ENCODE measurements at places on chromosomes 2 and 18. TPM values are rescaled to one million over a fixed set of nuclear protein-coding genes. Genes with fewer than 3 reads are reported as not detected.

TTR gene
- total RNA-seq, result 189 TPM

ANKRD36C gene
- total RNA-seq, result 16.8 TPM

GRCh38 chr2:51247252-51247805, 215.4 kb upstream of the NRXN1 start:
- no peak overlapping the region for H3K27ac ChIP-seq
- H3K4me1 ChIP-seq, result no peaks in the 10 kb centered on the region
- no peaks in the 10 kb centered on the region for H3K36me3 ChIP-seq
- no peak for DNase-seq

GRCh38 chr2:7809640-7810039, 872.2 kb upstream of the ID2 start:
- no peak overlapping the region for H3K27ac ChIP-seq
- H3K36me3 ChIP-seq, result no peaks in the 10 kb centered on the region
- H3K4me1 ChIP-seq, result no peaks in the 10 kb centered on the region

DNA sequence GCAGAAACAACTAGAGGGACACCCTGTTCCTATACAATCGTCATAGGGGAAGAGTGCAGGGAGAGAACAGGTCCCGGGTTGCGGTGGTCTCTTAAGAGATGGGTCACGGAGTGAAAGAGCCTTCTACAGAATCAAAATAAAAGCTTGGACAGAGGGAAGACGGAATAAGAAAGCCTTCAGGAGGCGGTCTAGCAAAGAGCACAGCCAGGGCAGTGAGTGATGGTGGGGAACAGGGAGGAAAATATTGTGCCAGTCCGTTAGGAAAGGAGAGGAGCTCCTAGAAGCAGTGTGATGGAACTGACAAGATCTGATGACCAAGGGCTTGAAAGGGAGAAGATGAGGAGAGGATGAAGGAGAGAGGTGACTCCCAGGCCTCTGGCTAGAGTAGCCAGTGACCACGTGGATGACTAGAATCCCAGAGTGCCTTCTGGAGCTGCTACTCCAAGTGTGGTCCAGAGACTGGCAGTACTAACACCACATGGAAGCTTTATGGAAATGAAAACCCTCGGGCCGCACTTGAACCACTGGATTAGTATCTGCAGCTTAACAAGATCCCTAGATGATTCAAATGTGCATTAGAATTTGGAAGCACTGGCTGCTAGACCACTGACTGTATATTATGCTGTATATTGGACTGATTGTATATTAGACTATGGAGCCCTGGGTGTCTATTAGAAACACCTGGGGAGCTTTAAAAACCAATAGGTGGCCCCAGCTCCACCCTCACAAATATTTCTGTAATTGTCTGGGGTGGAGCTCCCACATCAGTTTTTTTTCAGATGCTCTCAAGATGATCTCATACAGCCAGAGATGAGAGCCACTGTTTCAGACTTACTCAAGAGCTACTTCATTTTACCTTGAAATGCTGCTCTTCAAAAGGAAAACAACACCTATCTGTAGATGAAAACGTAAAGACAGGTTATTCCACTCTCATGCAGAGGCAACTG, 1.1 kb upstream of the EVA1A start:
- no peak for DNase-seq
- H3K27ac ChIP-seq, result peak overlapping the region; percentile 98
- H3K4me3 ChIP-seq, result no peak overlapping the region
- no peaks in the 10 kb centered on the region for H3K27me3 ChIP-seq
- no peaks in the 10 kb centered on the region for H3K36me3 ChIP-seq

DNA sequence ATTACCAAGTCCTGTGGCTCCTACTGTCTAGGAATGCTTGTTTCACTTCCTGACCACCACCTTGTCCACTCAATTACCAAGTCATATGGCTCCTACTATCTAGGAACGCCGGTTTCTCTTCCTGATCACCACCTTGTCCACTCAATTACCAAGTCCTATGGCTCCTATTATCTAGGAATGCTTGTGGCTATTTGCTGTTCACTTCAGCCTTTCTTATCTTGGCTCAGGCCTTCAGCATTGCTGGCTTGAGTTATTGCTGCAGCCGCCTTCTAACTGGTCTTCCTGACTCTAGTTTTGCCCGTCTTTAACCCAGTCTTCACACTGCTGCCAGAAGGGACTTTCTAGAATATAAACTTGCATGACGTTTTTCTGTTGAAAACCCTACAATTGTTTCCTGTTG, 82.5 kb upstream of the GAREM1 start:
- H3K27me3 ChIP-seq, result no peaks in the 10 kb centered on the region
- no peak for DNase-seq
- H3K4me3 ChIP-seq, result no peak overlapping the region

ATG4B gene
- total RNA-seq, result 25.1 TPM

DNA sequence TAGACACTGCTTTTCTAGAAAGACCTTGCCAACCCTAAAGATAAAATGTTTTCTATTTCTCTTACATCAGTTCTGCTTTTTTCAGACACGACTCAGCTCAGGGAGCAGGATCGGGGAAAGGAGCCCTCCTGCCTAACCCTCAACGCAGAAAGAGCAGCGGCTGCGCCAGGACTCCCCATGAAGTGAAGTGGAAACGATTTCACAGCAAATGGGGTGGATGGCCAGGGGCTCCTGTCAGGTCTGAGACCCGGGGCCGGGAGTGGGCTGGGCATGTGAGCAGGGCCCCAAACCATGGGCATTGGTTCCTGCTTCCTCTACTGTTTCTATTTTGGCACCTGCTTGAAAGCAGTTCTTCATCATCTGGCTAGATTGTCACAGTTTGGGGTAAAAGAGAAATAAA, 89.4 kb upstream of the PXDN start:
- no peak for DNase-seq
- no peak overlapping the region for H3K4me3 ChIP-seq
- no peaks in the 10 kb centered on the region for H3K27me3 ChIP-seq
- H3K27ac ChIP-seq, result no peak overlapping the region
- H3K36me3 ChIP-seq, result no peaks in the 10 kb centered on the region
- no peaks in the 10 kb centered on the region for H3K4me1 ChIP-seq

- H3K27me3 ChIP-seq, result no peaks in the 10 kb centered on the region
- H3K36me3 ChIP-seq, result no peaks in the 10 kb centered on the region
- no peak overlapping the region for H3K4me3 ChIP-seq
- no peak overlapping the region for H3K27ac ChIP-seq
- no peaks in the 10 kb centered on the region for H3K4me1 ChIP-seq
- DNase-seq, result no peak
Measured at GRCh38 chr18:47120428-47120827, 29.9 kb downstream of the HDHD2 start.

DNA sequence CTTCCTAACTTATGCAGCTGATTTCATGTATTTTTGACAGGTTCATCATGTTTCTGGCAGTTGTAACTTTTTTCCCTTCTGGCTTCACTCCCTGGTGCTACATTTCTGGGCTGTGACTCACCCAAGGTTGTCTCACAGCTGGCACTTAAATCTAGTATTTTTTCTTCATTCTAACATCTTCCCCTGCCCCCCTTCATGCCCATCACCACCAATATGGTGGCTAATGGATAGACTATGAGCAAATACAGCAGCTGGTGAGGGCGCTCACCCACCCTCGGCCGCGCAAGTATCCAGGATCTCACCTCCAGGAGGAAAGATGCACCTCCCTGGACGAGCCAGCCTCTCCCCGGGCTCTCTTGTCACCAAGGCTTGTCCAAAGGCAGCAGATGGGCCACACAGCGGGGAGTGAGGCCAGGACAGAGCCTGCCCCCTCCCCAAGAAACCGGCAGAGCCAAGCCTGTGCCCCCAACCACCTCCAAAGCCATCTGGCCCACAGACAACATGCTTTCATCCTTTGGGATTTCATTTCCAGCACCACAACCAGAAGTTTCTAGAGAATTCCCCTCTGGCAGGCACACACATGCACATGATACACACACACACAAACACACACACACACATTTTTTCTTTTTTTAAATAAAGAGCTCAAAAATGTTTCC, 39.1 kb downstream of the ATOH8 start:
- no peaks in the 10 kb centered on the region for H3K36me3 ChIP-seq

All from pancreas (tissue), 10 donors.